RPMI7951 (cell line): ENCODE measurements at places on chromosomes 4 and X. TPM values are rescaled to one million over a fixed set of nuclear protein-coding genes. Genes with fewer than 3 reads are reported as not detected.

- no peak for DNase-seq
Measured at GRCh38 chr4:37138789-37139188, 105.8 kb upstream of the NWD2 start.

DNA sequence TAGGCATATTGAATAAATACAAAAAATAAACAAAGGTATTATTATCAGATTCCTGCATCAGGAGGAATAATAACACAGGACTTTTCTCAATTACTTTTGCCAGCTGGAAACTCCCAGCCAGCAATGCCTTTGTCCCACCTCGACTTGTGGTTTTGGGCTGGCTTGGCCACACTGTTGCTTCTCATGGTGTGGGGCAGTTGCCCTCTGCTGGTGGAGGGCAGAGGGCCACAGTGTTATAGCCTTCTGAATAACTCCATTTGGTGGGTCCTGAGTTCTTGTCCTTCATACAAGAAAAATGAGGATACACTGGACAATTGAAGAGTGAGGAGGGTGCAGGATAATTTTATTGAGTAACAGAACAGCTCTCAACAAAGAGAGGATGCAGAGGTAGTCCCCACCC lies 1206.0 kb upstream of the ADGRL3 start:
- DNase-seq, result no peak

GRCh38 chr4:10593130-10593529 lies 91.4 kb downstream of the CLNK start:
- no peak for DNase-seq

Gene TENM3
- total RNA-seq, result 18.2 and 20.1 TPM in 2 replicates

Gene PAK3
- total RNA-seq, result 0.88 and 1.1 TPM in 2 replicates

GRCh38 chr4:6229671-6230501 lies 29.5 kb upstream of the JAKMIP1 start:
- no peak for DNase-seq

DNA sequence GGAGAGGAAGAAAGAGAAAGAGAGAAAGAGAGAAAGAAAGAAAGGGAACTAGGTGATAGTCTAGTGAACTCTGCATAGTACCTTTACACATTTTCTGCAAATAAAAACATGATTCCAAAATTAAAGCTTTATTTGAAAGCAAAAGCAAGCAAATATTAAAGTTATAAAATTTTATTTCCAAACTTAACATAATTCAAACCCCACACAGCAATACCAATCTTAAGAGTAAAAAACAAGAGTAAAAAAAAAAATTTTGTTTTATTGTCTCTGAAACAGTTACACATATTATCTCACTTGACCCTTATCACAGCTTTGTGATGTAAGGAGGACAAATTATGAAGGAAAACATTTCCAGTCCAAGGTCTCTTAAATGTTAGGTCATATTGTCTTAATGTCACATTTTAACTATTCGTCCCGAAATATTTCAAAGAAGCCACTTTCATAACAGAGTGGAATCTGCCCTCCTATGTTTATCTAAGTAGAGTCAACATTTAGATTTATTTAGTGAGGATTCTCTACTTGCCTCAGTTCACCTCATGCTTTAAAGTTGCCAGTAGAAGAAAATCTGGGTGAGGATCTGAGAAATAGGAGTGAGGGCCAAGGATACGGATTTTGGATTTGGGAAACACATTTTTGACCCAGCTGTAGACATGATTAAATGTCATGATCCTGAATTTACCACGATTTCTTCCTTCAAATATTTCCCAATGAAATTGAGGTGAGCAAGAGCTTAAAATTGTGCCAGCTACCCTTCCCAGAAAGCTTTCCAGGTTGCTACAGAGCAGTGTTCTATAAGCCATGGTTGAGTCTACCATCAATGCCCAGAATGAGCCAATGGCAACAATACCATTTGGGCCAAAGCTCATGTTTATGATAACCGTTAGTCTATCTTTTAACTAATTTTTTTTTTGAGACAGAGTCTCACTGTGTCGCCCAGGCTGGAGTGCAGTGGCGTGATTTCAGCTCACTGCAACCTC lies 7.5 kb upstream of the FGA start:
- no peak for DNase-seq

Gene MND1
- 27.2 and 36.0 TPM in 2 replicates for total RNA-seq

DNA sequence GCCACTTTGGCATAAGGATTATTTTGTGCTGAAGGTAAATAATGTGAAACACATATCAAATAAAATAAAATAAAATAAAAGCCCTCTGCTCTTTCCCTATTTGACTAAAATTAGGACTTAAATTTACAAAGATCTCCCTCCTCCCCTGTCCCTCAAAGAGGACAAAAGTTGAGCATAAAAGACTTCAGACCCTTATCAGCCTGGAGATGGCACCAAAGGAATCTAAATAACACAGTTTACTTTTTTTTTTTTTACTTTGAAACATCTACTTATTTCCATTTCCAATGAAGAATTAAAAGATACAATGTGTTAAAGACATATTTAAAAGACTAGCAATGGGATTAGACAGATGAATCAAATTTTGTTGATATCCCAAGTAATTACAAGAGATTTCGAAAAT lies 89.7 kb downstream of the EPHA5 start:
- peak; percentile 6 for DNase-seq

- no peak for DNase-seq
Measured at GRCh38 chrX:148933881-148934280, 433.5 kb downstream of the AFF2 start.

GRCh38 chr4:107866726-107867125 lies 42.0 kb downstream of the SGMS2 start:
- DNase-seq, result no peak

DNA sequence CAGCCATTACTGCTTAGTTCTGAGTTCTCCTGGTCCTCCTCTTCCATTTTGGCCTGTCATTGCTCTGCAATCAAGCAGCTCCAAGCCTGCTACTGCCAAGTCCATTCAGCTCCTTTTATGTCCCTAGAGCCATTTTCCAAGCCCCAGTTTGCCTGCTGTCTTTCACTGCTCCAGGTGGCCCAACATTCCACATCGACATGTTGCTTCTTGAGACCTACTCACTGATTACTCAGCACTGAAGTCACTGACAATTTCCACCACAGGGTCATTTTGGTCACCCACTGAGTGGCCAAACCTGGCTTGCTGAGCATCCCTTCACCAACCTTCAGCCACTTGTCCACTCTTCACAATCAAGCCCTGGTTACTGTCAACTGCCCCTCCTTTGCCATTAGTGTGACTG lies 27.2 kb downstream of the LRIT3 start:
- no peak for DNase-seq

- no peak for DNase-seq
Measured at GRCh38 chrX:79080141-79080540, 64.3 kb upstream of the GPR174 start.

- peak; percentile 68 for DNase-seq
Measured at GRCh38 chr4:37662861-37663390, 23.2 kb downstream of the RELL1 start.

GRCh38 chr4:23373261-23373660 lies 516.6 kb downstream of the PPARGC1A start:
- peak; percentile 51 for DNase-seq

Gene ATP2B3
- not detected in 2 replicates for total RNA-seq

Gene EPHA5
- 0.29 and 0.36 TPM in 2 replicates for total RNA-seq

Gene SLC4A4
- total RNA-seq, result under 0.01 and 0.29 TPM in 2 replicates

- no peak for DNase-seq
Measured at GRCh38 chrX:18981124-18981807, 2.6 kb downstream of the PHKA2 start.

DNA sequence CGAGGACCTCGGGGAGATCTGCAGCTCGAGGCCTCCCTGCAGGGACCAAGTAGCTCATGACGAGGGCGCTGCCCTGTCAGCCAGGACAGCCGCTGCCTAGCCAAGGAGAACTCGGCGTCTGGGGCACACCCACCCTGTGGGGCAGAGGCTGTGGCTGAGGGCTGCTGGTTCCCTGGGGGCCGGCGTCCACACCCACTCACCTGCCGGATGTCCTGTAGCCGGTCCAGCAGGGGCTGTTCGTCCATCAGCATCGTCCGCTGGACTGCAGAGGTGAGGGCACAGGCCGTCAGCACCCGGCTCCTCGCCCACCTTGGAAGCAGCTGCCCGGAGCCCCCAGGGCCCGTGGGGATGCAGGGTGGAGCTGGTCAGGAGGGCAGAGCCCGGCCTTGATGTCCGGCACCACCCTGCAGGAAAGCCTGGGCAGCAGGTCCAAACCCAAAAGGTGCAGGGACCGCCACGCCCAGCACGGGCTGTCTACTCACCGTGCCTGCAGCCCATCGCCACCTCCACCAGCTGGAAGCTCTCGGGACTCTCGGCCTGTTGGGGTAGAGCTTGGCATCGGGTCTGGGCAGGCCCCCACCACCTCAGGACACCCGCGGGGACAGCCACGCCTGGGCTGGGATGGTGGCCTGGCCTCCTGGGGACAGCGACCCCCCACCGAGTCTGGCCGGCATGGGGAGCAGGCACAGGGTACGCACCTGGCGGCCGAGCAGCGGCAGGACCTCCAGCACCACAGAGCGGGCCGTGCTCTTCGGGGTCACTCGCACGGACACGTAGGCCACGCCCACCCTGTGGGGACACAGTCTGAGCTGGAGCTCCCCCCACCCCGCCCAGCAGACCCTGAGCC lies 6.9 kb downstream of the DGKQ start:
- no peak for DNase-seq

DNA sequence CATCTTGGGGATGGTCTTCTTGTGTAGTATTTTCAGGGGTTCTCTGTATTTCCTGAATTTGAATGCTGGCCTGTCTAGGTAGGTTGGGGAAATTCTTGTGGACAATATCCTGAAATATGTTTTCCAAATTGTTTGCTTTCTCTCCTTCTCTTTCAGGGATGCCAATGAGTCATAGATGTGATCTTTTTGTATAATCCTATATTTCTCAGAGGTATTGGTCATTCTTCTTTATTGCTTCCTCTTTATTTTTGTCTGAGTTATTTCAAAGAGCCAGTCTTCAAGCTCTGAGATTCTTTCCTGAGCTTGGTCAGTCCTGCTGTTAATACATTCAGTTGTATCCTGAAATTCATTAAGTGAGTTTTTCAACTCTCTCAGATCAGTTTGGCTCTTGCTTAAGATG lies 73.1 kb downstream of the MAMLD1 start:
- DNase-seq, result no peak
